ENCODE measurements at places on chromosomes 12 and 14. TPM values are rescaled to one million over a fixed set of nuclear protein-coding genes. Genes with fewer than 3 reads are reported as not detected.

Gene POC1B
- total RNA-seq = 15.9 TPM

Gene KRT75
- not detected for total RNA-seq

- no peak for DNase-seq
These were observed 28.5 kb downstream of the CPM start for GRCh38 chr12:68904351-68904962.

- no peak for DNase-seq
These were observed 72.3 kb downstream of the CDK17 start for GRCh38 chr12:96327889-96328288.

DNA sequence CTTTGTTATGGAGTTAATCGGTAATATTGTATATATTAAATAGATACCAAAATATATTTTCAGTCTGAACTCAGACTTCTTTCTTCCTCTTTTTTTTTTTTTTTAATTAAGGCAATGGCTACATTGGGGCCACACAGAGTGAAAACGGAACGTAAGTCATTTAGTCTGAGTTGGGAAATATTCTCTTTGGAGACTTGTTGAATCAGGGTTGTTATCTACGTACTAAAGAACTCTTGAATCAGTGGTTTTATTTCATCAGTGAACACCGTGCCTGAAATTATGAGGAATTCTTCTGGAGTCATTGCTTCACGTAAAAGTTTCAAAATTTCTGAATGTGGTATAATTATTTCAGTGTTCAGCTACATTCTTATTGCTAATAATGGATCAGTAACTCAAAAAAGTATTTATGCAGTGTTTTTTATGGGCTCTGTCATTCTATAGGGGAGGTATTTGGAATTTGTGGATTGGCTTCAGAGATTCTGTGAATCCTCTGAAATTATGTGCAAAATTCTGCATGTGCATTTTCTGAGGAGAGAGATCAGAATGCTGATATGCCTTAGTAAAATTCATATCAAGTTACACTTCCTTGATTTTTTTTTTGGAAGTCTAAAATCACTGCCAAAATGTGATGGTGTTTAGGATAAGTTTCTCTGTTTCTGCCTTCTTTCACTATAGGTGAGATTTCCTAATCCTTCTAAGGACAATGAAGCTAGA is 39.6 kb downstream of the BRMS1L start:
- no peak for DNase-seq

Gene LRFN5
- 10.0 TPM for total RNA-seq

DNA sequence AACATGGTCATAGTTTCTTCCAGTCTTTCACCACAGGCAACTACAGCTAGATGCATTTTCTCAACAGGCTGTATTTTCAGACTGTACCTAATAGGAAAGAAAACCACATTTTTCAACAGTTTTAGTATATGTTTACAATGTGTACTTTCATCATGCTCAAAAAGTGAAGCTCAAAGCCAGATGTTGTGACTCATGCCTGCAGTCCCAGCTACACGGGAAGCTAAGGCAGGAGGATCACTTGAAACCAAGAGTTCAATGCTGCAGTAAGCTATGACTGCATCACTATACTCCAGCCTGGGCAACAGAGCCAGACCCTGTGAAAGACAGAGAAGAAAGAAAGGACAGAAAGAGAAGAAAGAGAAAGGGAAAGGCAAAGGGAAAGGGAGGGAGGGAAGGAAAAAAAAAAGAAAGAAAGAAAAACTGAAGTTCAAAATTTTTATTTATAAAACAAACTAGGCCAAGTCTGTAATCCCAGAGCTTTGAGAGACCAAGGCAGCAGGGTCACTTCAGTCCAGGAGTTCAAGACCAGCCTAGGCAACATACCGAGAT is 25.5 kb downstream of the GXYLT1 start:
- DNase-seq = no peak

- no peak for DNase-seq
These were observed 1.1 kb downstream of the POLR3B start for GRCh38 chr12:106358396-106359241.

Gene LRRK2
- total RNA-seq = 5.9 TPM

- DNase-seq = no peak
These were observed 33.0 kb upstream of the ATF7IP start for GRCh38 chr12:14332482-14332881.

DNA sequence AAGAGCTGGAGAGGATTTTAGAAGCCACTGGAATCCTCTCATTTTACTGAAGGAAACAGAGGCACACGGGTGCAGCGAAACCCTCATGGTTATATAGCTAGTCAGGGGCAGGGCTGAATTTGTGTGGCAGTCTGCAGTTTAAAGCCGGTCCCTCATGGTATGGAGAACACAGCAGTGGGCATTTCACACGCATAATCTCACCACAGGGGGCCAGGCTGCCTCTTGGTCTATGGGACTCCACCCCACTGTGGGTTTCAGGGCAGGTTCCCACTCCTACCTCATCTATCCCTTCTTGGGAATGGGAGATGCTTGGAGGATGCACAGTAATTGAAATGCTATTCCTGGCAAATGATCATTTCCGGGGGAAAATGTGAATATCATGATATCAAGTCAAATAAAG is 400.6 kb downstream of the RGS6 start:
- peak; percentile 23 for DNase-seq

DNA sequence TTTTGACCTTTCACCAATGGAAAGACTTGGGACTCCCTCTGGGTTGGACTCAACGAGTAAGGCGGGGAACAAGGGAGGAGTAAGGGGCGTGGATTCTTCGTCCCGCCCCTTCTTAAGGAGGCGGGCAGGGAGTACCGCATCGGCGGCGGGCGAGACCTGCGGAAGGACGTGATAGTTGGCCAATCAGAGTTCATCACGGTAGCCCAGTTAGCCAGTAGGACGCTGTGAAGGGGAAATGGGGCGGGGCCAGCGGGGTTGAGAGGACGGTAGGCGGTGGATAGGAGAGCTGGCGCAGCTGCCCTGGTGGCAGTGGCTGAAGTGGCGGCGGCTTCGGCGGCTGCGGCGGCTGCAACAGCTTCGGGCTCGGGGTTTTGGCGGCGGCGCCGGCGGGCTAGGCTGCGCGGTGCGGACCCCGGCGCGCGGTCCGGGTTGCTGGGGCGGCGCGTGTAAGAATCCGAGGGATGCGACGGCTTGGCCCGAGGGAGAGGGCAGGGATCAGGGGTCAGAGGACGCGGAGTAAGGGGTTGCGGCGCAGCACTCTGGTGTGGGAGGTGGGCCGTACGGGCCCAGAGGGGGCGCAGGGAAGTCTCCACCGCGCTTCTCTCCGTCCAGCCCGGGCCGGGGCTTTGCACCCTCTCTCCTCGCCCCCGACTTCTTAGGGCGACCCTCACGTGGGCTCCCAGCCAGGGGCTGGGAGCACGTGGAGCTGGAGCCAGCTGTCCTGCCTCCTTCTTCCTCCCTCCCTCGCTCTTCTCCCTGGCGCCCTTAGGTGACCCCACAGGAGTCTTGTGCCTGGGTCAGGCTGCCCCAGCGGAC is at the start of gene TPCN1:
Gene TPCN1 (plus strand): TSS at position 284 of the 816 bp plus-strand sequence. CDS start 5,389 bp downstream, outside the sequence.
- peak; percentile 100 for DNase-seq

Gene RERGL
- 0.49 TPM for total RNA-seq

DNA sequence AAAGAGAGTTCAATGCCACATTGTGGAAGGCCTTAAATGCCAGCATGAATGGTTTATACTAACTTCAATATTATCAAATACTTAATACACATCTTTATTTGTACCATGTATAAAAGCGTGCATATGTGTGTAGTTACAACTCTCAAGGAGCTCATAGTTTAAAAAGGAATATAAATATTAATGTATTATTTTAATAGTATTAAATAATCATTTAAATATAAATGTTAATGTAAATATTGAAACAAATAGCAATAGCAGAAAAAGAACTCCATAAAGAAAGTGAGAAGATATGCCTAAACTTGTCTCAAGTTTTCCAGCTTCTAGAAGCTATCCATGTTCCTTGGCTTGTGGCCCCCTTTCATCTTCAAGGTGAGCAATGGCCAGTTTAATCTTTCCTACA is 182.0 kb downstream of the FOXA1 start:
- no peak for DNase-seq

Gene AHNAK2
- total RNA-seq = 21.6 TPM

GRCh38 chr12:1995205-1995896 is 8.9 kb downstream of the DCP1B start:
- DNase-seq = no peak

DNA sequence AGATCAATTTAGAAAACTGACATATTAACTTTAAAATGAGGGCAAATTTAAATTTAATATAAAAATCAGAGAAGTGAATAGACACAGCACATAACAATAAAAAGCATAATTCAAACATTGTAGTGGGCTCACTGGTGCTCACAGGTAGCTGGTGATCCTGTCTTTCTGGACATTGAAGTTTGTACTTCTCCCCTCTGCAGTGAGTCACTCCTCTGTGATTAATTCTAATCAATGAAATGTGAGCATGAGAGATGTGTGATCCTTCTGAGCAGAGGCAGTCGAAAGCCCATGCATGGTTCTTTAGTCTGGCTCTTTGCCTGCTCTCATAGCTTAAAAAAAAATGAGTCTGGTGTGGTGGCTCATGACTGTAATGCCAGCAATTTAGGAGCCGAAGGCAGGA is 59.0 kb upstream of the RERGL start:
- no peak for DNase-seq

- no peak for DNase-seq
These were observed 107.9 kb downstream of the VRK1 start for GRCh38 chr14:96905065-96905464.

GRCh38 chr12:94726236-94726835 is 76.0 kb upstream of the TMCC3 start:
- no peak for DNase-seq

DNA sequence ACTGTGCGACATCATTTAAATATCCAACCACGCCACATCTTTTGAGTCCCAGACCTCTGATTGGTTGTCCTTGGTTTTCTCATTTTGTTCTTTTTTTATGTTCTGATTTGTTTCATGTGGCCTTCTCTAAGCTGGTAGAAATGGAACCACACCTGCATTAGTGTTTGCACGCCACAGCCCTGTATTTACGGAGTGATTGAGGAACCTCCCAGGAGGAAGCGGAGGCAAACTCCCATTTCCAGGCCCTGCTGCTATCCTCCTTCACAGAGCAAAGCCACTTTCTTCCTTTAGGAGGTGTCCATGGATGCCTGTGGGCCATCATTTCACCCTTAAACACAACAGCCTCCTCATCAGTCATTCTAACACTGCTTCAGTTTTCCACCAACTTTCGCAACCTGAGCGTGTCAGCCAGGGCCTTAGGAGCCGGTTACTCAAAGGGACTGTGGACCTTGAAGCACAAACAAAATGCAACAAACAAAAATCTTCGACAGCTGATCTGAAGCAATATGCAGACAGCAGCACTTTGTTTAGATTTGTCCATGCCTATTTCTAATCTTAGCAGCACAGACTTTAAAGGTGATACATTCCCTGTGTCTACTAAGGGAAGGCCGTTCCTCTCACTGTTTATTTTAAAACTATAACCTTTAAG is 1258.1 kb upstream of the TMEM132C start:
- no peak for DNase-seq

- DNase-seq = no peak
These were observed 77.9 kb downstream of the FOXN3 start for GRCh38 chr14:89339158-89339557.

Gene CHGA
- not detected for total RNA-seq

DNA sequence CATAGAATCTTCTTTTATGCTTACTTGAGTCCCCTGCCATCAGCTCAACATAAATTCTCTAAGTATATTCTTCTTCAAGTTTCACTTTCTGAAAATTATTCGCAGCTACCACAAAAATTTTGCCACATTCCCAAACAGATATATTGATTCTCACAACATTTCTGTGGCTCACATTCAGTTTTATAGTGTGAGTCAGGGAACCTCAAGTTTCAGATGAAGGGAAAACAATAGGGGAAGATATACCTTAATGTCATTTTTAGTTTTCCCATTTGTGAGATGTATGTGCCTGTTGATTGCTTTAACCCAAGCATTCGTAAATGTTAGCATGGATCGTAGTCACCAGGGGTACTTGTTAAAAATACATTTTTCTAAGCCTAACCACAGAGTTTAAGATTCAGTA is 465.8 kb downstream of the CCER1 start:
- DNase-seq = no peak

DNA sequence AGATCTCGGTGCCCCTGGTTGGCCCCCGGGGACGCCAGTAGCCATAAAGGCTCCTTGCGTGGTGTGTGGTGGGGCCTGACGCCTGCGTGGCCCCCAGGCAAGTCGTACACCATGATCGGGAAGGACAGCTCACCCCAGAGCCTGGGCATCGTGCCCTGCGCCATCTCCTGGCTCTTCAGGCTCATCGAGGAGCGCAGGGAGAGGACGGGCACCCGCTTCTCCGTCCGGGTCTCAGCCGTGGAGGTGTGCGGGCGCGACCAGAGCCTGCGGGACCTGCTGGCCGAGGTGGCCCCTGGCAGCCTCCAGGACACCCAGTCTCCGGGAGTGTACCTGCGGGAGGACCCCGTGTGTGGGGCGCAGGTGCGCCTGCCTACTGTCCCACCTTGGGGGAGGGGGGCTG is 34.5 kb downstream of the KIF26A start:
- no peak for DNase-seq

- no peak for DNase-seq
These were observed 91.1 kb downstream of the FOXN3 start for GRCh38 chr14:89325959-89326358.

DNA sequence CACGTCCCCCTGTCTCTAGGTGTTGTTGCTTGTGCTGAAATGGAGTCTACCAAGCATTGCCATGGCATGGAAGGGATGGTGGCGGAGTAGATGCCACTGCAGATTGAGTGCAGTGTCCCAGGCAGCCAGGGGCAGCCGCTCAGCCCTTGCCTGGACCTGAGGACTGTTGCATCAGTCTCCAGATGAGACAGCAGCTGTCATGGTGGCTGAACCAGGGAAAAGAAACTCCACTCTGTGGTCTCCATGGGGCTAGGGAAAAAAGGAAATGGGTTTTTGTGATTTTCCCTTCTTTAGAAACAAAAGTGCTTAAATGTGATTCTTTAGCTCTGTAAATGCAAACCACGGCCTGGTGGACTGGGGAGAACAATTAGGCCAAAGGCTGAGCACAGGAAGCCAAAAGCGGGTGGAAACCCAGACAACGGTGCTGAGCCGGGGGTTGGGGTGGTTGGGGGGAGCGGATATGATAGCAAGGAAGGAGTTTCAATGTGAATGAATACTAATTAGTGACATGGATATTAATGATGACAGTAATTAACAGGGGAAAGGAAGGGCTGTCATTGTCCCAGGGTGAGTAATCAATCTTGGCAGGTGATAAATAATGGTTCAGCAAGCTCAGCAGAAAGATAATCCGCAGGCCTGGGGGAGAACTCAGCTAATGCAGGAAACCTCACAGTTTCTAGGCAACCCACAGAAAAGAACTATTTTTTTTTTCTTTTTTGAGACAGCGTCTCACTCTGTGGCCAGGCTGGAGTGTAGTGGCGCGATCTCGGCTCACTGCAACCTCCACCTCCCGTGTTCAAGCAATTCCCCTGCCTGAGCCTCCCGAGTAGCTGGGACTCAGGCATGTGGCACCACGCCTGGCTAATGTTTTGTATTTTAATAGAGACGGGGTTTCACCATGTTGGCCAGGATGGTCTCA is 442.6 kb downstream of the DPF3 start:
- peak; percentile 65 for DNase-seq

Gene NAB2
- 34.8 TPM for total RNA-seq

DNA sequence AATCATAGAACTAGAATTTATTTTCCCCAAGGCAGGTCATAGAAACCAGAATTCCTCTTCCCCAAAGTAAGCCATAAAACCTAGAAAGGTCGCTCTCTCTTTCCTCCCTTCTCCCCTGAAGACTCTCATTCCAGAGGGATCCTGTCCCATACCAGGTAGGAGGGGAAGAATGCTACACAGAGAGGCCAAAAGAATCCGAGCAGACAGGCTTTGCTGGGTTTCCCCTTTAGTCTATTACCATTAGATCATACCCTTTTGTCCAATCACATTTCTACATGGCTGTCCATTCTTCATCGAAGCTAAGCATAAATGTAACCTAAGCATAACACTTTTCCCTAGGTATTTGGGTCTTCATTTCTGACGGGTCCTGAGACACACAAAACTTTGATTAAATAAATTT is 204.5 kb downstream of the SPTSSA start:
- DNase-seq = no peak

Measured in muscle of leg (tissue), 16 donors.